ENCODE measurements at places on chromosomes 3 and 15.

- DNase-seq, result no peak
Measured at GRCh38 chr3:139440639-139441556, 35.4 kb downstream of the RBP2 start.

GRCh38 chr3:11507719-11508118 lies 136.0 kb downstream of the VGLL4 start:
- no peak for DNase-seq

- DNase-seq, result no peak
Measured at GRCh38 chr3:184058029-184058428, 5.2 kb downstream of the HTR3C start.

- no peak for DNase-seq
Measured at GRCh38 chr3:46812237-46812791, 50.9 kb downstream of the MYL3 start.

DNA sequence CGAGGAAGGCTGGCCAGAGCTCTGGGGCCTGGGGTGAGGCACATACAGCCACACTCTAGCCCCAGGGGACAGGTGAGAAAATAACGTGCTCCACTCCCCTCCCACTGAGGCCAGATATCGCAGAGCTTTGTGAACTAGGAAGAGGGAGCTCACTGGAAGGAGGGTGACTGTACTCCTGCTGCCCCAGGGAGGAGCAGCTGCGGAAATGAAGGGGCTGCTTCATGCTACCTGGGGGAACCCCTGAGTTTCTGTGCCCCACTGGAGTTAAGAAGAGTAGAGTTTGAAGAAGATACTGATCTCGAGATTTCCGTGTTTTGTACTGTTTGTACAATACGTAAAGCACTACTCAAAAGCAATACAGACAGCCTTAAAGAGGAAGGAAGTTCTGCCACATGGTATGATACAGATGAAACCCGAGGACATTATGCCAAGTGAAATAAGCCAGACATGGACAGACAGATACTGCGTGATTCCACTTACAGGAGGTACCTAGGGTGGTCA lies 44.6 kb downstream of the CMTM6 start:
- no peak for DNase-seq

DNA sequence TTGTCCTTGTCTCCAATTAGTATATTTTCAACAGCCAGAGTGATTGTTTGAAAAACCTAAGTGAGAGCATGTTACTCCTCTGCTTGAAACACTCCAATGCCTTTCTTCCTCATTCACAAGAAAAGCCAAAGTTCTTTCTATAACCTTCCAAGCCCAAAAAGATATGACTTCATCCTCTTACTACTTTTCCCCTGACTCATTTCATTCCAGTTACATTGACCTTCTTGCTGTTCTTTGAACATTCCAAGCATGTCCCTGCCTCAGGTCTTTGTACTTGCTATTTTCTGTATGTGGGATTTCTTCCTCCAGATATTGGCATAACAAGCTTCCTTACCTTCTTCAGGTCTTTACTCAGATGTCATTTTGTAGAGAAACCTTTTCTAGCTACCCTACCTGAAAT lies 28.3 kb downstream of the EHHADH start:
- peak; percentile 13 for DNase-seq

GRCh38 chr3:148730676-148731075 lies 33.0 kb downstream of the AGTR1 start:
- no peak for DNase-seq

- no peak for DNase-seq
Measured at GRCh38 chr15:90478846-90479481, 50.8 kb upstream of the CRTC3 start.

- no peak for DNase-seq
Measured at GRCh38 chr15:36254426-36254825, 325.0 kb upstream of the CDIN1 start.

DNA sequence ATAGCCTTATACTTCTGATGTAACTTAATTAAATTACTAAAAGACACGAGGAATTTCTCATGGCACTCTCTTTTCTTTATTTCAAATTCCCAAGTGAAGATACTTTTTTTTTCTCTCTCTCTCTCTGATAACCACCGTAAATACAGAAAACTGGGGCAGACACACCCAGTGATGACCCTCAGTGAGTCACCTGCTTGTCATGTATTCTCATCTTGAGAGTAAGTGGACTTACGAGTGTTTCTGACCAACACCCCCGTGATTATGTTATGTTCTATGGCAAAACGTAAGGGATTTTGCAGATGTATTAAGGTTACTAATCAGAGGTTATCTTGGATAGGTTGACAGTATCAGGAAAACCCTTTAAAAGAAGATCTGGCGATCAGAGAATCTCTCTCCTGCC lies 348.8 kb upstream of the ZNF717 start:
- DNase-seq, result no peak

- DNase-seq, result no peak
Measured at GRCh38 chr3:183149915-183150750, 12.4 kb downstream of the LAMP3 start.

DNA sequence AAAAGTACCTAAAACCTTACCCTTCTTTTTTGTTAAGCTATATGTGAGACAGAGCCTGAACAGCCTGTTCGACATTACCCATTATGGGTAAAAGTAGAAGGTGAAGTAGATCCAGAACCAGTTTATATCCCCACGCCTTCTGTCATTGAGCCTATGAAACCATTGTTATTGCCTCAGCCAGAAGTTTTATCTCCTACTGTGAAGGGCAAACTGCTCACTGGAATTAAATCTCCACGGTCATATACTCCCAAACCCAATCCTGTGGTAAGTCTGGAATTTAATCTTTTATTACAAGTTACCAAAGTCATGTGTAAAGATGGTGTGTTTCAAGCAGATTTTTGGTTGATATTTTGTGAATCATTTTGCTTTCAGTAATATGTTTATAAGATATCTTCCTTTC lies 47.1 kb upstream of the MAPKBP1 start:
- DNase-seq, result no peak

- DNase-seq, result peak; percentile 64
Measured at GRCh38 chr15:87287156-87287555, 969.4 kb downstream of the NTRK3 start.

DNA sequence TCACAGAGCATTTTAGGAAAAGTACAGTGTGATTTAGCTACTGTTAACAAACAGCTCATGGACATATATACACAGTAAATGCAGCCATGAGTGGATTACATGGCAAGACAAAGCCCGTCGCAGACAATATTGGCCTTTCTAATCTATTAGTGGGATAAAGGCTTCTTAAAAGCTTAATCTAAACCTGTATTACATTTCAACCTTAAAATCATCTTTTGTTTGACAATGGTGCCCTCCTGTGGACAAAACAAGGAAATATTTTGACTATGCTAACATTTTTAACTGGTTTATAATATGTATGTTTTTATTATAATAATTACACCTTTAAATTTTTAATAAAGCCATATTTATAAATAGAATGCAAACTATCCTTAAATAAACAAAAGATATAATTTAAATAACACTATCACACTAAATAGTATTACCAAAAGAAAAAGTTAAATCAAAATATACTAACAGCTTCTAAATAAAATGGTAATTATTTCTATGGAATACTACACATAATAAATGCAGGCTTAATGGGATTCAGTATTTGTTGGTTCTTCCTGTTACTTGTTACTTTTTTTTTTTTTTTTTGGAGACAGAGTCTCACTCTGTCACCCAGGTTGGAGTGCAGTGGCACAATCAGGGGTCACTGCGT lies 38.6 kb downstream of the TAFA4 start:
- peak; percentile 7 for DNase-seq

DNA sequence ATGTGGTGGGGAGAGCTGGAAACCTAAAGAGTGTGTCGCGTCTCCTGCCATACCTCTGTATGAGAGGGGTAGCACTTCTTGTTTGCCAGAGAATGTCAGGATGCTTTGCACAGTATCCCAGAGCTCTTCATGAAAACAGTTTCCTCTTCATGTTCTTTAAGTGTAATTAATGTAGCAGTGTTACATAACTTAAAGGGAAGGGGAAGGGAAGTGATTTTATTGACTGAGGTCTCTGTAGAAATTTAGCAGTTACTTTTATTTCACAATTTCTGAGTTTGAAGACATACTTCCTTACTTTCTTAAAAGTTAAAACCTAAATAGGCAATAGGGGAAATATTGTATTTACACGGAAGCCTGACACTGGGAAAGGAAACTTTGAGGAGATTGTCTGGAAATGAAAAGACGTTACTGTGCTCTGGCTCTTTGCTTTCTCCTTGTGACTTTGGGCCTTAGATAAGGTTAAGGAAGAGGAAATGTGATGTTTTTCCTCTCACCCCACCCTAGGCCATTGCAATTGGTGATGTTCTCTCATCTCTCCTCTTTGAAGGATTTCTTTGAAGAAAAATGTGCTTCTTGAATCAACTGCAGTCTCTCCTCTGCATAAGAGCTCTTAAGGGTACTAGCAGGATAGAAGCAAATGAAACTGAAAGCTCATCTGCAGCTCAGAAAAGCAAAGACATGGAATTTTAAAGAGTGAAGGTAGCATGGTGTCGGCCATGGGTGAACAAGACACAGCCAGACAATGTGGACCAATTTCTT lies 6.0 kb downstream of the NXPE3 start:
- DNase-seq, result no peak
